ENCODE measurements at places on chromosomes 1 and 21.
A peak's percentile ranks its signal among the peaks of the same experiment; 100 is the strongest.

GRCh38 chr1:116586741-116587143 lies 15.9 kb upstream of the CD58 start:
- no peak for DNase-seq

DNA sequence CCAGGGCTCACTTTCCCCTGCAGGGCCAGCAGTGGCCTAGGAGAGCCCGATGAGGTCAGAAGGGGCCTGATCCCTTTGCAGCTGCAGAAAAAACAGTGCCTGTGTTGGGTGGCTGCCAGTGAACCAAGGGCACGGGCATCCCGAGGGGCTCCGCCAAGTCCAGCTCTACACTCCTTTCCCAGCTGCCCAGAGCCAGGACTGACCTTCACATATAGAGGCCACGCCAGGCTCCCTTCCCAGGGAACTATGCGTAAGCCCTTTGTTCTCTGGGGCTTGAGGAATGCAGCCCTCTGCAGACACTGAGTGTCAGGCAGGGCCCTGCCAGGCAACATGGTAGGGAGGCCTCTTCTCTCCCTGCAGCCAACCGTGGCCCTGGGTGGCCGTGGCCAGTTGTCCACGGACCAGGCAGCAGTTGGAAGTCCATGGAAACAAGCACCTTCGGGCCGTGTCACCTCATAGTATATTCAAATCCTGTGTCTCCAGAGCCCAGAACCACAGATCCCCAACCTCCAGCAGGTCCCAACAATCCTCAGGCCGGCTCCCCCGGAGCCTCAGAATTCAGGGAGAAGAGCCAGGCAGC lies 194.0 kb downstream of the NPHP4 start:
- no peak for DNase-seq

GRCh38 chr1:172254521-172255222 lies 165.8 kb upstream of the C1orf105 start:
- DNase-seq = peak; percentile 80

DNA sequence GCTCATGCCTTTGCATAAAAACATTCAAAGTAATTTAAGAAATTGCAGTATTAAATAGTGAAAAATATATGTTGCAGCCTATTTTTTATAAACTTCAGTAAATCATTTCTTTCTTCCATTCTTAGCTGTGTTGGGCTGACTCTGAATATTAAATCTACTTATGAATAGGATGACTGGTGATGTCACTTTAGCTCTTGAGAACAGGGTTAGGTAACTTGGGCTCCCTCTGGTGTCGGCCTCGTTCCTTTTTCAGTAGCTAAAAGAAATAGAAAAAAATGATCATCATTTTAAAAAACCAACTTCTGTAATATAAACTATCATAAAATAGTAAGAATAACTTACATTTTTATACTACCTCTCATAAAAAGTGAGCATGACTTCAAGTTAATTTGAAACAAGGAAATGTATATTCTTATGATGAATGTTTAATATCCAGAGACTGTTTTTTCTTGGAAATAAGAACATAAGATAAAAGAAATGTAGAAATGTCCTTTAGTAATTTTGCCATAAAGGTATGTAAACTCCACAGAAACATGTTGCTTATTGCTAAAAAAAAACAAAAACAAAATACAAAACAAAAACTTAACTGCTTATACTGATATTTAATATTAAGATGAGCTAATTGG lies 26.8 kb upstream of the NCAM2 start:
- DNase-seq = peak; percentile 40

- DNase-seq = no peak
These were observed 31.6 kb upstream of the NUF2 start for GRCh38 chr1:163290025-163290640.

DNA sequence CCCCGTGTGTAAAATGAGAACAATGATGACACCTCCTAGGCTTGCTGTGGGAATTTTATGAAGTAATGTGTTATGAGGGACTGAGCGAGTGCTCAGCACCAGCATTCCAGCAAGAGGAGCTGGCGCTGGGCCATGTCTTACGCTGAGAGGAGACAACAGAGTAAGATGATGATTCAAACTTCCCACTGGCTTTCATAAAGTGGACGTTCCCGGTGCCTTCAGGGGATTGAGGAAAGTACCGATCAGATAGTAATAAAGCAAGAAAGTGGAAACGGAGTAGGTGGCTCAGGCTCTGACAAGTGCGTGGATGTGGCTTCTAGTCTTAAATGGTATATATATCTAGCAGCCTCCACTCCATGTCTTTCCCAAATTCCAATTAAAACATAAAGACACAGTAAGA lies 23.8 kb downstream of the EPHA10 start:
- DNase-seq = no peak

GRCh38 chr21:35953597-35953996 lies 106.7 kb downstream of the SETD4 start:
- no peak for DNase-seq

GRCh38 chr1:159339536-159339935 lies 37.4 kb downstream of the FCER1A start:
- peak; percentile 88 for DNase-seq

DNA sequence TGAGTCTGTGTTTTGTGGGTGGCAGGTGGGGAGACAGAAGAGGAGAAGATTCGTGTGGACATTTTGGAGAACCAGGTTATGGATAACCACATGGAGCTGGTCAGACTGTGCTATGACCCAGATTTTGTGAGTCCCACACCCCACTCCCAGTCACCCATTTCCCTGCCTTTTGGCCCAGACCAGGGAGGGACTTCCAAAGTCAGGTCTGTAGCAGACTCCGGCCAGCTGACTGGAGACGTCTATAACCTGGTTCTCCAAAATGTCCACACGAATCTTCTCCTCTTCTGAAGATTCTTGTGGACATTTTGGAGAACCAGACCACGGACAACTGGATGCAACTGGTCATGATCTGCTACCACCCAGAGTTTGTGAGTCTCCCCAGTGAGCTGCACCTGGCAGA lies 1.6 kb downstream of the GSTM5 start:
- DNase-seq = no peak

All from HFFc6 (cell line).